NCI-H187 (cell line): ENCODE measurements at places on chromosomes 4 and X.

DNA sequence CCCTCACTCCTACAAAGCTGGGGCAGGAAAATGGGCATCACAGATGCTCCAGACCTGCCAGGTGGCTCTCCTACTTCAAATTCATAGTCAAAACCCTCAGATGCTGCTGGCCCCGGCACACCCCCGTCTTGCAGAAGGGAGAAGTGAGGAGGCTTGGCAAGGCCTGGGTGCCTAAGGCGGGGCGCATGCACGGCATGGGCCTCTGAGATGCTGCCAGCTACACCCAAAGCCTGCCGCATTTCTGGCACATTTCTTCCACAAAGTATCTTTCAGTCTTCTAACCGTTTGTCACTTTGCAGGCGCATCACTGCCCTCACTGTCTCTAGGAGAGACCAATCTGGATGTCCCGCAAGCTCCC is 19.6 kb downstream of the WDR1 start:
- no peak for DNase-seq

DNA sequence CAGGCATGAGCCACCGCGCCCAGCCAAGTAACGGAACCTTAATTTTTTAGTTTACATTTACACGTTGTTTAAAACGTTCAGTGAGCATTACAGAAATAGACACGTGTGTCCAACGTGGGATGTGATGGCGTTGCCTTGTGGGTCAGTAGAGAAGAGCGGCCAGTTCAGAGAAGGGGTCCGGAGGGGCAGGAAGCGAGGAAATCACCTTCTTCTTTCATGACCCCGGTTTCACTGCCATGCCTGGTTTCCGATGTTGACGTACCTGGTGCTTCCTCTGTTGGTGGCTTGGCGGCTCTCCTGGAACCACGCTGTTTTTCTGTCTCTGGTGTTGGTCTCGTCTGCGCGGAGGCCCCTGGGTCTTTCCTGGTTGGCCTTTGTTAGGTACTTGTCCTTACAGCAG is 42.8 kb downstream of the PCGF3 start:
- DNase-seq = no peak

GRCh38 chr4:74327762-74328161 is 19.5 kb downstream of the EPGN start:
- no peak for DNase-seq

DNA sequence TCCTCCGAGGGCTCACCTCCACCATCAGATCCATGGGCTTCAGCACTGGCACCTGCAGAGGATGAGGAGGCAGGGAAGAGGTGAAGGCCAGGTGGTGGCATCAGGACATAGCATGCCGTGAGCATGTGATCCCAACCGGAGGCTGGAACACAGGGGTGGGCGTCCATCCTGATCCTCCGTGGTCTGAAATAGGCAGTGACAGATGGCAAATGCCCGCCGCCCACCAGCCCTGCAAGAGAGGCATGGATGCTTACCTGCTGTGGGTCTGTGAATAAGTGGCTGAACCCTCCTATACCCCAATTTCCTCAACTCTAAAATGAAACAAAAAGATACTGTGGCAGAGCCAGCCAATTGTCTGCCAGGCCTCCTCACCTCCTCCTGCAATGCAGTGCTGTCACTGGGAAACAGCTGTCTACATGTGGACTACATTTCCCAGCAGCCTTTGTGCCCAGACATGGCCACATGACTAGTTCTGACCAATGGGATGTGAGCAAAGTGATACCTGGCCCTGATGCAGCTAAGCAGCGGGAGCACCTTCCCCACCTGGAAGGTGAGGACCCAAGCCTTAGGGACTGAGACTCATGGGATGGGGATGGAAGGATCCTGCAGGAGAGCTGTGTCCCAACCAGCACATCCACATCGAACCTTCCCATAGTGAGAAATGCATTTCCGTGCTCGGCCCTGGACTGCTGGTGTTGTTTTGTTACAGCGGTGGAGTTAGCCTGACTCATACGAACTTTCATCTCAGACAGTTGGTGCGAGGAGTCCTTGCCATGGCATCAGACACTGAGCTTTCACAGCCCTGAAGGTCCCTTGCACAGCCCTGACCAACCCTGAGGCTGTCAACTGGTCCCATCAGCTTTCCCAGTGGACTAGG is 99.5 kb downstream of the PPP2R2C start:
- DNase-seq = peak; percentile 48

- no peak for DNase-seq
These were observed 46.6 kb upstream of the PGRMC2 start for GRCh38 chr4:128334256-128334655.

DNA sequence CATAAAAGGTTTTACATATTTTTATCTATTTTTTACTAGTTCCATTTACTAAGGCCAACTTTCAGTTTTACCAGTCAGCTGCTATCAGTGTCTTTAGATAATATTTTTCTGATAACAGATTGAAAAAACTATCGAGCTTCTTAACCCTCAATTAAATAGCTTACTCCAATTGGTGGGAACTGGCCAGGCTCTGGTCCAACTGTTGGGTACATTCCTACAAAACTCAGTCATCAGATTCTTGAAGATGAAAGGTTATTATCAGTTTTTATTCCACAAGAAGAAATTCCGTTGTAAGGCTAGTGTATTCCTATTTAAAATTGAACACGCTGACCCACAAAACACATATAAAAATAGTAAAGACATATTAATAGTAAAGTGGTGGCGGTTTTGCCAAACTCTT is 346.2 kb downstream of the MAPK10 start:
- DNase-seq = no peak

GRCh38 chr4:141011901-141012315 is 121.4 kb downstream of the RNF150 start:
- DNase-seq = no peak

GRCh38 chrX:18354369-18355223 is at the start of gene SCML2:
TSS of gene SCML2 (minus strand) at chrX:18354688. CDS start at chrX:18334071, 20,617 bp downstream.
- peak; percentile 10 for DNase-seq
